ENCODE measurements at places on chromosomes 5 and 9.

DNA sequence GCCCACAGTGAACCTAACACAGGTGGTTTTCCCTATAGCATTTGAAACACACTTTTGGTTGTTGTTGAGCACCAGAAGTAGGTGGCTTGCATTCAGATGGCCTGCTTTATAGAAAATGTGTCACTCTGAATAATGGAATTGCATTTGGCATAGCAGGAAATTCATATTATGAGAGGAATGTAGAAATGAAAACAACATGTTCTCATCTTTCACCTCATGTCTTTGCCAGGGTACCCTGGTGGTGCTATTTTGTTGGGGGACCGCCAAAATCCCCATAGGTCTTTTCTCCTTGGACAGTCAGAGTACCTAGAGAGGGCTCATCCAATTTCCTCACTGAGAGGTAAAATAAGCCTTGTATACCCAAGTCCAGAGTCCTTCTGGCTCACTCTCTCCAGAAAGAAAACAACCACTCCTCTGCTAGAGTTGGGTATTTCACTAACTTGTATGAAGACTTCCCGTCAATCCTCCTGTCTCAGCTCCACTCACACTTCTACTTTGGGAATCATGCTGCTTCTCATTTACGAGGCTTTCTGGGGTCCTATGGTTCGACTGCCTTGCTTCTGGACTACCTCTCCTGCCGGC is 67.4 kb downstream of the MRPS27 start:
- DNase-seq: no peak

GRCh38 chr5:155616779-155617392 is 603.3 kb downstream of the KIF4B start:
- DNase-seq: peak; percentile 41

- DNase-seq: no peak
Observed at GRCh38 chr9:131977109-131977838, 102.4 kb downstream of the MED27 start.

GRCh38 chr5:141476132-141476911 is 556 bp downstream of the PCDHGC3 start:
- no peak for DNase-seq

DNA sequence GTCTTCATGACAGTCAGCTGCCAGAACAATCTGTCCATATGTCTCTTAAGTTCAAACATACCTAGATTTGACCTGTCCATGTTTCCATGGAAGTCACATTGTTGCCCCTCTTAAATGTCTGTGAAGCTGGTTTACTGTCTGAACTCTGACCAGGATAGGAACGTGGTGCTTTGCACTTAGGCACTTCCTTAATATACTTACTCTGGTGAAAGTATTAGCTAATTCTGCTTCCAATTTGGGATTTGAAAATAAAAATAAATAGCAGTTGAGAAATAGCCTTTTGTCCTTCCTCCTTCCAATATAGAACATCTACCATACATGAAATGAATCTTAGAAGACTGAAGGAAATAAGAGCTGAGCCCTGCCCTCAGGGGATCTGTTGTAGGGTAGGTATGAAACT is 524.5 kb upstream of the CLINT1 start:
- DNase-seq: no peak

DNA sequence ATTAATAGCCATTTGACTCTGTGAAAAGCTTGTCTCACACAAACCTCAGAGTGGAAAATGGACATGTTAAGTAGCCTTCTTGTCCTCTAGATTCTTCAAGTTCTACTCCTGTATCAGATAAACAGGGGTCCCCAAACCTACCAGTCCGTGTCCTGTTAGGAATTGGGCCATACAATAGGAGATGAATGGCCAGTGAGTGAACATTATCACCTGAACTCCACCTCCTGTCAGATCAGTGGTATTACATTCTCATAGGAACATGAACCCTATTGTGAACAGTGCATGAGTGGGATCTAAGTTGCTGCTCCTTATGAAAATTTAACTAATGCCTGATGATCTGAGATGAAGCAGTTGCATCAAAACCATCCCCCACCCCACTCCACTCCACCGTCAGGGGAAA is 136.3 kb downstream of the TMEM232 start:
- DNase-seq: no peak

- DNase-seq: no peak
Observed at GRCh38 chr5:44001675-44002380, 387.4 kb downstream of the FGF10 start.

DNA sequence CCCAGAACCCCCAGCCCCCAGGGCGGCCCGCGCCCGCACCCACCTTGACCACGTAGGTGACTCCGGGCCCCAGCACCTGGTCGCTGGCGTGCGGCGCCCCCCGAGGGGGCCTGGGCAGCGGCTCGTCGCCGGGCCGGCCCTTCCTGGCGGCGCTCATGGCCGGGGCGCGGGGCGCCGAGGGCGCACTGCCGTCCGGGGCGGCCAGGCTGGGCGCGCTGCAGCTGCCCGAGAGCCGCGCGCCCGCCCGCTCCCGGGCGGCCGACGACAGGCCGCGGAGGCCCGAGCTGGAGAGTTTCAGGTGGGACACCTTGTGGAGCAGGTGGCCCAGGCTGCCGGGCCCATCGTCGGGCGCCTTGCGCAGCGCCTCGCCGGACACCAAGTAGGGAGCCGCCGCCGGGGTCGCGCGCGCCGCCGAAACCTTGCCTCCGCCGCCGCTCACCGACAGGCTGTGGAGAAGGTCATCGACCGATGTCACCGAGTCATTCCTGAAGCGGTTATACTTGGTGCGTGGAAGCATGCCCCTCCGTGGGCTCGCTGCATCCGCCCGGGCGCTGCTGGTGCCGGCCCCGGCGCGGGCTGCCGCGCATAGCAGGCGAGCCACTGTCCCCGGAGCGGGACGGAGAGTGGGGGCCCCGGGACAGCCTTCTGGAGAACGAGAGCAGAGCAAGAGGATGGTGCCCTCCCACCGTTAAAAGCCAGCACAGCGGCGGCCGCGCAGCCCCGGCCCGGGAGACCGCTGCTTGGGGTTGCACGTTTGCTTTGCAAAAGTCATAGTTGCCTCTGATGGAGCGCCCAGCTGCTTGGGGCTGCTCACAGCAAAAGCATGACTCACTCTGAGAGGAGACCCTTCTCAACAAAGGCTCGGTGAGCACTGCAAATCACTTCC is at the start of gene SHC3:
Gene SHC3 (minus strand): TSS at position 875 of the 886 bp plus-strand sequence. CDS start 358 bp downstream, at position 517.
- DNase-seq: no peak

All from CD8-positive, alpha-beta T cell (primary cell).